ENCODE measurements at places on chromosomes 6 and 20.

- DNase-seq: no peak
Observed at GRCh38 chr6:22146931-22147701, 149.7 kb downstream of the PRL start.

GRCh38 chr20:47262365-47263013 is 94.0 kb downstream of the ZMYND8 start:
- no peak for DNase-seq

GRCh38 chr6:129130106-129130505 is 247.2 kb downstream of the LAMA2 start:
- DNase-seq: no peak

DNA sequence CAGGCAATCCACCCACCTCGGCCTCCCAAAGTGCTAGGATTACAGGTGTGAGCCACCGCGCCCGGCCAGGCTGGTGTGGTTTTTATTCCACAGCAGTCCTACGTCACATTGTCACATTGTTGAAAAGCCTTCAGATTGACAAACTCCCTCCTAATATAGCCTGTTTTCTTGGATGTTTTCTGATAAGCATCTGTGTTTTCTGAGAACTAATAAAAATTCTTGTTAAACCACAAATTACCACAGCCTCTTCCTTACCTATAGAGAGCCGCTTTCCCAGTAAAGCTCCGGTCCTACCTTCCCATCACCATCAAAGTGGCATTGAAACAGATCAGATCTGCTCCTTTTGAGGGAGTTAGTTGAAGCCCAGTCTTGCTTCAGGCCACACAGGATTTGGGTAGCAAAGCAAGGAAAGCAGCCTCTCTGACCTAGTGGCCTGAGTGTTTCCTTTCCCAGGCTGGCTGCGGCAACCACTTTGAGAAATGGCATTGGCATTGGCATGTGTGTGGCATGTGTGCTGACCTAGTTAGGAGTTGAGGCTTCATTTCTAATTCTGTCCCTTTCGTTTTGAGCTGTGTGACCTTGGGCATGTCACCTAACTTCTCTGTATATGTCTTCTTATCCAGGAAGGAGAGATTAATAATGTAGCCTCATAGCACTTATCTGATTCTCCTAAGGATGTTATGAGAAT is 1.7 kb upstream of the PKIG start:
- no peak for DNase-seq

- DNase-seq: no peak
Observed at GRCh38 chr6:8375916-8376315, 59.4 kb downstream of the SLC35B3 start.

DNA sequence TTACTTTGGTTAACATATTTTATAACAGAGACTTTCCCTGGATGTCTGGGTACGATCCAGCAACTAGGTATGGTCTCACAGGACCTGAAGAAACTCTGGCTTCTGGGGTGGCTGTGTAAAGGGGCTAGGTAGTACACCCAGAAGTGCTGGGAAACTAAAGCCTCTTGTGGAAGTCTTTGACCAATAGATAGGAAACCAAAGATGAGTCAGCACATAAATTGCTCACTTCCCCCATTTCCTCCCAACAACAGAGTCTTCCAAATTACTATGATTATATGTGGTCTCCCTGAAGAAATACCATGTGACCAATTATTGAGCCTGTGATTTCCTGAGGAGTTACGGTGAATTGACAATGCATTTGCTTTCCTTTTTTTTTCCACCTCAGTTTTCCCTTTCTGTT is 26.8 kb upstream of the TBX18 start:
- peak; percentile 26 for DNase-seq

- no peak for DNase-seq
Observed at GRCh38 chr6:144068794-144069193, 26.6 kb downstream of the SF3B5 start.

- DNase-seq: no peak
Observed at GRCh38 chr6:127198549-127198948, 68.1 kb upstream of the RNF146 start.

DNA sequence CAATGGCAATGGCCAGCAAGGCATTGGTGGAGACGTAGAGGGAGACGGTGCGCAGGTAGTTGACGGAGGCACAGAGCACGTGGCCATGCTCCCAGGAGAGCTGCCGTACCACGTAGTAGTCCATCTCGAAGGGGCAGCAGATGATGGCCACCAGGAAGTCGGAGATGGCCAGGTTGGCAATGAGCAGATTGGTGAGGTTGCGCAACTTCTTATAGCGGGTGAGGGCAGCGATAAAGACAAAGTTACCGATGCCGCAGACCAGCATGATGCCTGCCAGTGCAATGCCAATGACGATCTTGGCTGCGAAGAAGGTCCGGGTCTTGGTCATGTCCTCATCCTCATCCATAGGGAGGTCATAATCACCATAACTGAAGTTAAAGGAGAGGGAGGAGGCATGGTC is 2.8 kb downstream of the PROKR2 start:
- no peak for DNase-seq

- no peak for DNase-seq
Observed at GRCh38 chr6:47362857-47363461, 53.3 kb upstream of the TNFRSF21 start.

GRCh38 chr6:154060076-154060475 is 21.0 kb downstream of the OPRM1 start:
- DNase-seq: no peak

DNA sequence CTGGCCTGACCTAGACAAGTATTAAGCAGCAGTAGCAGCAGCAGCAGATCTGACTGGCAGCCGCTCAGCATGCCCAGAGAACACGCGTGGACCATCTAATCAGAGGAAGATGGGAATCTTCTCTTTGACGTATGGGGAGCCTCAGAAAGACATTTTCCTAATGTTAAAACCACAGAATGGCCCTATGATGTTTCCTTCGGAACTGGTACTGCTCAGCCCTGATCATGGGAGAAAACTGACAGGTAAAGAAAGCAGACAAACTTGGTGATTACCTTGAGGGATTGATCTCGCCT is 6.2 kb downstream of the PSMA7 start:
- no peak for DNase-seq

All from RKO (cell line).